ENCODE measurements at places on chromosomes 6 and 20.

DNA sequence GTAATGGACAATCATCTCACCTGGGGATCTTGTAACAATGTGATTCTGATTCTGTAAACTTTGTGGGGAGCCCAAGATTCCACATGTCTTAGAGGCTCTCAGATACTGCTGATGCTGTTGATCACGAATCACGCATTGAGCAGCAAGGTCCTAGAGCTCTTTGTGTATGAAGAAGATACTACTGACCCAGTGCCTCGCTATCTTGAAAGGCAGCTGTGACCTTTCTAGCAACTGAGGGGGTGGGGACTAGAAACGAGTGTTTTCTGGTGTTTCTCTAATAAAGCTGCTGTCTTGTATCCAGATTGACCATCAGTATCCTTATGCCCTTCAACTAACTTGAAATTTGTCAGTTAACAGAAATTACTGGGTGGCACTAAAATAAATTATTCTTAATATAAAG is 142.9 kb downstream of the MTHFD1L start:
- DNase-seq: no peak

- peak; percentile 58 for DNase-seq
Observed at GRCh38 chr6:105005451-105005850, 48.5 kb downstream of the LIN28B start.

GRCh38 chr6:141963543-141964295 is 169.0 kb upstream of the GJE1 start:
- DNase-seq: no peak

DNA sequence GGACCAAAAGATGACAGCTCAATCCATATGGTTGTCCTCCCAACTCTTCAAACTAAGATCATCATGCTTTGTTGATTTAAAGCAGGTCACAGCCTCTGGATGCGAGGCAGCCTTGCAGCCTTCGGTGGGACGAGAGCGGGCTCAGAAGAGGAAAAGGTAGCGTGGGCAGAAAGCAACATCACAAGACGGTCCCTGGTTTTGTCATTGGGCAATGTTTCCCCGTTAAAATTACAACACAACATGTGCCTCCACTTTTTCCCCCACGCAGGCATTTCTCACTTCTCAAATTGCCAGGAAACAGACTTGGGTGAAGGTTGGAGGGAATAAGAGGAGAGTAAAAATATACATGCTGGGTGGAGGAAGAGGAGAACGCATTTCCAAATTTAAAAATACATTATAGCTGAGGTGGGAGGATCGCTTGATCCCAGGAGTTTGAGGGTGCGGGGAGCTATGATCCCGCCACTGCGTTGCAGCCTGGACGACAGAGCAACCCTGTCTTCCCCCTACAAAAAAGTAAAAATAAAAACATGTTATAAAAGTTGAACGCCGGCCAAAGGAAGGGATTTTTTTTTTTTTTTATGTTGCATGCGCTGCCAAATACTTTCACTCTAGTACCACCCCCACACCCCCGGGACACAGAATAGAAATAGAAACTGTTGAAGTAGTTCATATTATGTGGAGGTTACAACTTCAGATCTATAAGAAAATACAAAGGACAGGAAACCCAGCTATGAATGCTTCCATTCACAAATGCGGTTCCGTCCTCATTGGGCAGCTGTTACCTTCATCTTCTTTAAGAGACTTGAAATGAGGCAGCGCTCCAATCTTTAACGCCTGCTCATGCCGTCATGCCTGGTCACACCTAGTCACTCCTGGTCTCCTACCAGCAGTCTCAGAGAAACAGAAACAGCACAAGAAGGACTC is 13.9 kb upstream of the NAA20 start:
- DNase-seq: peak; percentile 85

GRCh38 chr6:37690964-37691735 is 6.5 kb downstream of the MDGA1 start:
- no peak for DNase-seq

DNA sequence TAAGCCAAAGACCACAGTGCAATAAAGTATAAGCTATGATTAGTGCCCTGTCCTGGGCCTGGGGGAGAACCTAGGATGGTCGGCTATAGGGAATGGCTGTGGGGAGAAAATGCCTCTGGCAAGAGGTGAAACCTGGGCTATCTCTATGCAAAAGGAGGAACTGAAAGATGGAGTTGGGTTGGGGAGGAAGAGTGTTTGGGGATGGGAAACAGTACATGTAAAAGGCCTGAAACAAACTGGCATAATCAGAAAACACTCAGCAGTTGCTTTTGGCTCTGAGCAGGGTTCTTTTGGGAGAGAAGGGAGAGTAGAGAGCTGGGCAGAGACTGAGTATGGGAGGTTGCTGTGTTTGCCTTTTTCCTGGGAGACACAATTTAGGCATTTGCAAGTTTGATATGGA is 31.9 kb upstream of the FUCA2 start:
- DNase-seq: no peak

GRCh38 chr6:157533048-157533871 is 152.3 kb downstream of the ZDHHC14 start:
- DNase-seq: peak; percentile 31

- DNase-seq: peak; percentile 90
Observed at GRCh38 chr6:136774228-136775041, 17.8 kb downstream of the MAP3K5 start.

GRCh38 chr20:51387125-51387875 is 155.2 kb downstream of the NFATC2 start:
- DNase-seq: no peak

- peak; percentile 28 for DNase-seq
Observed at GRCh38 chr6:132780770-132781371, 17.6 kb downstream of the SLC18B1 start.

- no peak for DNase-seq
Observed at GRCh38 chr20:16760431-16761304, 12.5 kb downstream of the OTOR start.

- DNase-seq: no peak
Observed at GRCh38 chr6:53888931-53889330, 94.1 kb downstream of the LRRC1 start.

DNA sequence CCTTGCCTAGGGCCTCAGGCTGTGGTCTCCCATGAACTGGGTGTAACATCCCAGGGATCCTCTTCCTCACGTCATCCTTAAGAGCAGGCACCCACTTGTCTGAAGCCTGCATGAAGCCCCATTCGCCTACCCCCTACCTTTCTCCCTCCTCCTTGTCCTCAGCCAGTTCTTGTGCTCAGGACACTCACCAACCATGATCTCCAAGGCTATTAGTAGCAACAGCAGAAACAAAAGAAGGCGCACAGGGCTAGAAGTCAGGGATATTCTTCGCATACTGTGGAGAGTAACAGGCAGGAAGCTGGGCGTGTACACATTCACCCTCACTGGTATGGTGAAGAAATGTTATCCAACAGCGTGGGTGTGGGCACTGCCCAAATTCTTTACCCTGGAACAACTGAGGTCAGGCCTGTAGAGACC is 7.3 kb downstream of the RAET1E start:
- DNase-seq: no peak

GRCh38 chr6:4336084-4336483 is 200.7 kb upstream of the ECI2 start:
- DNase-seq: no peak

DNA sequence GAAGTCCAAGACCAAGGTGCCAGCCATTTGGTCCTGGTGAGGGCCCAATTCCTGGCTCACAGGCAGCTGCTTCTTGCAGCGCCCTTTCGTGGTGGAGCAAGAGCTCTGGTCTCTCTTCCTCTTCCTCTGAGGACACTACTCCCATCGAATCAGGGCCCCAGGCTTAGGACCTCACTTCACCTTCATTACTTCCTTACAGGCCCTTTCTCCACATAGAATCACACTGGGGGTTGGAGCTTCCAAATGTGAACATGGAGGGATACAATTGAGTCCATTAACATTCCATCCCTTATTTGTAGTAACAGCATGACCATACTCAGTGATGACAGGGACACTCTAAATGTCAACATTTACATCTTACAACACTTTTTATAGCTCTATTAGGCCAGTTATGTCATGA is 2.3 kb downstream of the RAMACL start:
- peak; percentile 66 for DNase-seq

DNA sequence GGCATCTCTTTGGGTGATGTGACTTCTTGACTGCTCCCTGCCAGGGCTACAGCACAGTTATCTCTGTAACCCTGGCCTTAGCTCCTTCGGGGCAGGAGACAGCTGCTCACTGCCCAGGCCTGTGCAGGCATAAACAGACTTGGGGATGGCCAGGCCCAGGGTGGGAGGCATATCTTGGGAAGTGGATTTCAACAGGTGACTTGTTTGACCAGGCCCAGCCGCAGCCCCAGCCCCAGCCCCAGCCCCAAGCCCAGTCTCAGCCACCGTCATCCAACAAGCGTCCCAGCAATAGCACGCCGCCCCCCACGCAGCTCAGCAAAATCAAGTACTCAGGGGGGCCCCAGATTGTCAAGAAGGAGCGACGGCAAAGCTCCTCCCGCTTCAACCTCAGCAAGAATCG is 7.5 kb downstream of the MEA1 start:
- DNase-seq: no peak

GRCh38 chr20:50320901-50321796 is 130.5 kb downstream of the CEBPB start:
- peak; percentile 45 for DNase-seq

GRCh38 chr6:166490671-166491500 is 95.6 kb downstream of the RAMACL start:
- DNase-seq: no peak

- no peak for DNase-seq
Observed at GRCh38 chr6:143694560-143694959, 16.8 kb downstream of the PHACTR2 start.

DNA sequence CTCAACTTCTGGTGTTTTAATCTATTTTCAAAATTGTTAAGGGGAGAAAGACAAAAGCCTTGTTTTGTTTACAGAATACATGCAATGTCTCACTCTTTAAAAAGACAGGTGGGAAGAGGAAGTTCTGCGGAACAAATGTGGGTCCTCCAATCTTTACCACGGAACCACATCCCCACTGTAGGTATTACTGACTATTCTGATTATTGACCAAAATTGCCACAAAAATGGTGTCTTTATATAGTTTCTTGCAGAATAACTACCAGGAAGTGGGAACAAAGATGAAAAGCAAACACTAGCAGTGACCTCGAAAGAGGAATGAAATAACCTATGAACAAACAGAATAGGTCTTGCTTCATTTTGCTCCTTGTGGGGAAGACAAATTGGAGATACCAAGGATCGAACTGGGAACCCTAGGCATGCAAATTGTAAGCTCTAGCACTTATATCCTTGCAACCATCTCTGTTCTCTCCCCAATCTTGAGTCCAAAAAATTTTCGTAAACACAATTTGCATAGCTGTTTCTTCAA is 106.7 kb downstream of the GPX5 start:
- DNase-seq: peak; percentile 26

- DNase-seq: no peak
Observed at GRCh38 chr20:835608-836045, 2.1 kb downstream of the FAM110A start.

GRCh38 chr6:19362396-19362795 is 474.8 kb upstream of the ID4 start:
- DNase-seq: no peak

DNA sequence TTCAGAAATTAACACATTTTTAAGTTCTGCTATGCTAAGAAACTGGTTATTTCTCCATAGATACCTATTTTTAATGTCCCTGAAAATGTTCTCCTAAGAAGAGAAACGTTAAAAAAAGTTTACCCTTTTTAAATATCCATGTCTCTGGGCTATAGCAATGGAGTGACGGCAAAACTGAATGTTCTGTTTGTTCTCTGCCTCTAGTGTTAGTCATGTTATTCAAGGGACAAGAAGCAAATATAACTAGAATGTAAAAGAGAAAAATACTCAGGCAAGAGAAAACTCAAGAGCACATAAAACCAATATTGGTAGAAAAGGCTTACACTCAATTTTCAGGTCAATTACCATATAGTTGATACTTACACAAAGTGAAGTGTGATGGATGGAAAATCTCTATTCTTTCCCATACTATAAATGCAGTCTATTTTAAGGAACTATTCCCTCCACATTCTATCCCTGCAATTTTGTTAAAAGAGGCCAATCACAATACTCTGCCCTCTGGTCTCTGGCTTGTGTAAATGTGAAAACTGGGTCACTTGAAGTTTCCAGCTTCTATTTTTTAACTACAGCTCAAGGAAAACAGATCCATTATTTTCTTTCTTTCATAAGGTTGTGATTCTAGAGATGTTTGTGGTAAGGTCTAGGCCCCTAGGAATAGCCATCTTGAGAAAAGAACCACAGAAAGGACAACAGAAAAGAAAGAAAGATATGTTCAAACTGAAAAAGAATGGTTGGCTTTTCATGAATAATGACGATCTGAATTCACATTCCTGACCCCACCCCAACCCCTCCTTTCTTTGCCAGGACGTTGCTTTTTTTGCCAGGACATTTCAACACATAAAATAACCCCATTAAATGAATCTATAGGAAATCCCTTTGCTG is 200.3 kb upstream of the FAM83B start:
- no peak for DNase-seq

GRCh38 chr6:12224251-12224650 is 65.9 kb upstream of the EDN1 start:
- DNase-seq: no peak

GRCh38 chr6:75266716-75267291 is 17.8 kb downstream of the TMEM30A start:
- peak; percentile 52 for DNase-seq

DNA sequence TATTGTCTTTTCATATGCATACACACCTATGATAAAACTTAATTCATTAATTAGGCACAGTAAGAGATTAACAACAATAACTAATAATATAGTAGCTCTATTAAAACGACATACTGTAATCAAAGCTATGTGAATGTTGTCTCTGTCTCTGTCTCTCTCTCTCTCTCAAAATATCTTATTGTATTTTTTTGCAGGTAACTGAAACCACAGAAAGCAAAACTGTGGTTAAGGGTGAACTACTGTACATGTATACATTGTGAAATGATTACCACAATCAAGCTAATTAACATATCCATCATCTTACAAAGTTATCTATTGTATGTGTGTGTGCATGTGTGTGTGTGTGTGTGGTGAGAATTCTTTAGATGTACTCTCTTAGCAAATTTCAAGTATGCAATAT is 242.0 kb upstream of the RSPO3 start:
- DNase-seq: no peak

DNA sequence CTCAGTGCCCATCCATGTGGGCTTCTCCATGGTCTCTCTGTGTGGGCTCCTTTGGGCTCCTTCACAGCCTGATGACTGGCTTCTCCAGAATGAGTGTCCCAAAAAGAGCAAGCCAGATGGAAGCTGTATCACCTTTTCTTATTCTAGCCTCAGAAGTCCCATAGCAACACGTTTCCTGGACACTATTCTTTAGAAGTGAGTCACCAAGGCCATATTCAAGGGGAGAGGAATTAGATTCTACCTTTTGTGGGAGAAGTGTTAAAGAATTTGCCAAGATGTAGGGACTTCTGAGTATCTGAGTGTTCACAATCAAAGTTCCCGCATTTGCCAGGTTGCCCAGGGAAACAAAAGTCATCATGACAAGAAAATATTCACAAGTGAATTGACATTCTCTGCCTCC is 20.7 kb upstream of the TBC1D22B start:
- no peak for DNase-seq
